Endodermal cell (in vitro differentiated cells): ENCODE measurements at places on chromosomes 3 and 15. TPM values are rescaled to one million over a fixed set of nuclear protein-coding genes. Genes with fewer than 3 reads are reported as not detected.

The TPRG1 gene
- 0.66 and 1.3 TPM in 2 replicates for total RNA-seq

The EOMES gene
- total RNA-seq, result 271 and 283 TPM in 2 replicates

DNA sequence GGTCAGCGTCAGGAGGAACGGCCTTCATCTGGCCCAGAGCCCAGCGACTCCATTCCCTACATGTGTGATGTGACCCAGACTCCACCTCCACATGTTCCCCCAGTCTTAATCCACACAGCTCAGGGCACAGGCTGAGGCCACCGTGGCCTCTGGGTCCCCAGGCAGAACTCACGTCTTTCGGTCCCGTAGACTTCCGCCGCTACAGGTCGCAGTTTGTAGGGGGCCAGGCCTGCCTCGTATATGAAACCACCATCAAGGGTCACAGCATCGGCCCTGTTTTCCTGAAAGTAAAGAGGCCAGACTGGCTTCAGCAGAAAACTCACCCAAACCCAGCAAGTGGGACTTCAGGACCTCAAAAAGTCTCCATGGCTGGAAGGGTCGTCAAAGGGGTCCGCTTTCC is 8.6 kb downstream of the LTF start:
- H3K27ac ChIP-seq, result no peak overlapping the region
- DNase-seq, result peak; percentile 27
- H3K36me3 ChIP-seq, result no peaks in the 10 kb centered on the region
- H3K4me1 ChIP-seq, result no peaks in the 10 kb centered on the region

DNA sequence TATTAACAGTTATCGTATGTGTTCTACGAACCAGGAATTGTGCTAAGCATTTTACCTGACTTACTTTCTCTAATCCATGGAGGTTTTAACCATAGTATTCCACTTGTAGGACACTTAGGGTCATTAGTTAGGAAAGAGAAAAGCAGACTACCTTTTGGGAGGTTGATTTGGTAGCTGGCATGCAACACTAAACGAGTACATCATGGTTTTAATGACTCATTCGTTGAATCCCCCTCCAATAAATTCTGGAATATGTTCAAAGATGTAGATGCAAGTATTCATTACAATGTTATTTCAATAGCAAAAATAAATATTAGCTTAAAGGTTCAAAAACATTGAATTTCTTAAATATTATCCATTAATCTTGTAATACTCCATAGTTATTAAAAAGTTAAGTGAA is 162.5 kb downstream of the FMN1 start:
- DNase-seq, result no peak
- H3K27ac ChIP-seq, result no peak overlapping the region
- no peaks in the 10 kb centered on the region for H3K27me3 ChIP-seq
- H3K36me3 ChIP-seq, result no peaks in the 10 kb centered on the region
- no peaks in the 10 kb centered on the region for H3K4me1 ChIP-seq

- H3K4me3 ChIP-seq, result no peak overlapping the region
- H3K27ac ChIP-seq, result no peak overlapping the region
- no peaks in the 10 kb centered on the region for H3K27me3 ChIP-seq
- no peak for DNase-seq
- H3K4me1 ChIP-seq, result no peaks in the 10 kb centered on the region
- H3K36me3 ChIP-seq, result no peaks in the 10 kb centered on the region
These were observed 264.0 kb upstream of the IL12A start for GRCh38 chr3:159724627-159725026.

DNA sequence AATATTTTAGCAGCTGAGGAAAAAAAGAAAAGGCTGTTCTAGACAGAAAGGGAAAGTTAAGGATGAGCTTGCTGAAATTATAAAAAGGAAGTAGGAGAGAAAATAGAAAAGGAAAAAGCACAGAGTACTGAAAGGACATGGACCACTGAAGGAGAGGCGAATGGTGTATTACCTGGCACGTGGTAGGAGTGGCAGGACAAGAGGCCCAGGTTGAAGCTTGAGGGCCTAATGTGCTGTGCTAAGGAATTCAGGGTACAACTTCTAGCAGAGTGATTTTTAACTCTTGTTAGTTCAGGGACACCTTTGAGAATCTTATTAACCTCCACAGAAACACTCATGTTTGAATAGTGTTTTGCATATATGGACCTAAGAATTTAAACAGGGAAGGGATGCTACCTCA is 60.0 kb upstream of the CRTC3 start:
- H3K27me3 ChIP-seq, result no peaks in the 10 kb centered on the region
- H3K27ac ChIP-seq, result no peak overlapping the region
- H3K4me3 ChIP-seq, result no peak overlapping the region
- DNase-seq, result no peak

DNA sequence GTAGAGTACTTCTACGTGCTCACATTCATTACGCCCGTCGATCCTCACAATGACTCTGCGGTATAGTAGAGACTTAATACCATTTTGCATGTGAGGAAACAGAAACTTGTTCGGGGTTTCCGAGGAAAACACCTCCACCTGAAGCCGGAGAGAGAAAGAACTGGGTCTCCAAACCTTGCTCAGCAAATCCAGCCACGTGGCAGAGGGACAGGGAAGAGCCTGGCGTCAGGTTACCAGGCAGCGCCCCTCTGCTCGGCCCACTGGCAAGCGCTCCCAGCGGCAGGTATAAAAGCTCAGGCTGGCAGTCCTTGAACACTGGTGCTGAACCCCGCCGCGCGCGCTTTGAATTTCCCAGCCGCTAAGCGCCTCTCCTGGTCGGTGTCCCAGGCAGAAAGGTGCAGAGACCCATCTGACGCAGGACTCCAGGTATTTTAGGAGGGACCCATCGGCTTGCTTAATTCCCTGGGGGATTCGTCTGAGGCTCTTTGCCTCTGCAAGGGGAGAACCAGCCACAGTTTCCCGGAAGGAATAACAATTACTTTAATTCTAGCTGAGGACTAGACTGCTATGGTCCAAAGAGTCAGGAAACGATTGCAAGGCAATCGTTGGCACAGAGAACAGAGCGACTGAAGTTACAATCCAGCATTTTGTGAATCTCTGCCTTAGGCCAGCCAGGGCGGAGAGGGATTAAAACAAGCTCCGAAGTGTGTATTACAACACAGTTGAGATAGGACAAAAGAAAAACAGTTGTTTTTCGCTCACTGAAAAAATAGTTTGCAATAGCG is at the start of gene C2CD4A:
Gene C2CD4A (plus strand): TSS at position 315 of the 785 bp plus-strand sequence. CDS start 637 bp downstream, outside the sequence.
- peak; percentile 95 for DNase-seq
- peaks cover 88% of the 10 kb centered on the region for H3K27me3 ChIP-seq
- peak within 1 kb of the TSS; percentile 50 for H3K4me3 ChIP-seq
- H3K4me1 ChIP-seq, result no peaks in the 10 kb centered on the region
- no peak within 1 kb of the TSS for H3K27ac ChIP-seq
- no peaks in the 10 kb centered on the region for H3K36me3 ChIP-seq

DNA sequence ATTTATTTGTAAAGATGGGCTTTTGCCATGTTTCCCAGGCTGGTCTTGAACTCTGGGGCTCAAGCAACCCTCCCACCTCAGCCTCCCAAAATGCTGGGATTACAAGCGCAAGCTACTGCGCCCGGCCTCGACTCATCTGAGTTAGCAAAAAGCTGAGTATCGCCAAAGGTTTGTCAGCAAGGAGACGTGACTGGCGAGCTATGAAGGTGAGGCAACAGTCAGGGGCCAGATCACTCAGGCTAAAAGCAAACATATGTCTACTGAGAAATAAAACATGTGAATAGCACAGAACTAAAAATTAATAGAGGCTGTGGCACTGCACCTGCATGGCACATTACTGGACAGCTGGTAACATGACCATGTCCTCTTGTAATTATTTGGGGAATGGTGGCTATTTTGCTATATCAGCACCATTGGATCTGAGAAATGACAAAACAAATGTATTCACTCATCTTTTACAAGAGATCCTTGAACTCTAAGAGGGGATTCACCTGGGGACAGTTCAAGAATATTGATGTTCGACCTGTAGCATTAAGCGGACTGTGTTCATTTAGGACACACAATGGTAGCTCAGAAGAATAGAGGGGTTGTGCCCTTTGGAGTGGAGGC is 10.0 kb upstream of the SLC25A26 start:
- H3K4me3 ChIP-seq, result no peak overlapping the region
- DNase-seq, result no peak
- no peaks in the 10 kb centered on the region for H3K4me1 ChIP-seq
- H3K27me3 ChIP-seq, result no peaks in the 10 kb centered on the region
- no peaks in the 10 kb centered on the region for H3K36me3 ChIP-seq
